Fibroblast of lung (primary cell): ENCODE measurements at places on chromosomes 16 and 17. TPM values are rescaled to one million over a fixed set of nuclear protein-coding genes. Genes with fewer than 3 reads are reported as not detected.

EVPL gene
- not detected in 2 replicates for total RNA-seq

TBX4 gene
- 35.2 and 44.1 TPM in 2 replicates for total RNA-seq

SCRN2 gene
- total RNA-seq: 22.3 and 40.8 TPM in 2 replicates

SENP3 gene
- 65.5 and 66.2 TPM in 2 replicates for total RNA-seq

ZFHX3 gene
- total RNA-seq: 5.4 and 7.3 TPM in 2 replicates

DNA sequence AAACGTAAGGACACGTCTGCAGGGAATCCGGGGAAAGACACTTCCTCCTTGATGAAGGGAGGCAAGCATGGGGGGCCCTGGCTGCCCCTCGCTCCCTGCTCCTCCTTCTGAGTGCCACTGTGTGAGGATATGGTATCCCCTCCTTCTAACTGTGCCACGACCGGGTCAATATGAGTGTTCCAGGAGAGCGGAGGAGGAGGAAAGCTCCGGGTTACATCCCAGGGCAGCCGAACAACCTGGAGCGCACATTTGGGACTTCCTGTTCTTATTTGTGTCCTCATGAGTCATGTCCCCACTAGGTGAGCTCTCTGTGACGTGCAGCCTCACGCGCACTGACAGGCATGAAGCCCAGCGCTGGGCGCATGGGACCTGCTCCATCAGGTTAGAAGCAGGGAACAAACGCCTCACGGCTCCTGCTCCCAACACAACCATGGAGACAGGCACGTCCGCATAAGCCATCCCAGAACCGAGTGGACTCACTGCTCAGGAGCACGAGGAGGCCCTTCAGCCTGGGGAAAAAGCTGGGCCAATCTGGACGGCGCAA lies 92.9 kb upstream of the DNAH17 start:
- H3K4me1 ChIP-seq: no peaks in the 10 kb centered on the region
- no peak for DNase-seq
- H3K36me3 ChIP-seq: no peaks in the 10 kb centered on the region
- H3K4me3 ChIP-seq: no peak overlapping the region
- H3K27me3 ChIP-seq: no peaks in the 10 kb centered on the region

- no peaks in the 10 kb centered on the region for H3K36me3 ChIP-seq
- peak; percentile 85 for DNase-seq
- H3K4me3 ChIP-seq: peak overlapping the region; percentile 34
These were observed 135.4 kb downstream of the KCNJ12 start for GRCh38 chr17:21511363-21512195.

DNA sequence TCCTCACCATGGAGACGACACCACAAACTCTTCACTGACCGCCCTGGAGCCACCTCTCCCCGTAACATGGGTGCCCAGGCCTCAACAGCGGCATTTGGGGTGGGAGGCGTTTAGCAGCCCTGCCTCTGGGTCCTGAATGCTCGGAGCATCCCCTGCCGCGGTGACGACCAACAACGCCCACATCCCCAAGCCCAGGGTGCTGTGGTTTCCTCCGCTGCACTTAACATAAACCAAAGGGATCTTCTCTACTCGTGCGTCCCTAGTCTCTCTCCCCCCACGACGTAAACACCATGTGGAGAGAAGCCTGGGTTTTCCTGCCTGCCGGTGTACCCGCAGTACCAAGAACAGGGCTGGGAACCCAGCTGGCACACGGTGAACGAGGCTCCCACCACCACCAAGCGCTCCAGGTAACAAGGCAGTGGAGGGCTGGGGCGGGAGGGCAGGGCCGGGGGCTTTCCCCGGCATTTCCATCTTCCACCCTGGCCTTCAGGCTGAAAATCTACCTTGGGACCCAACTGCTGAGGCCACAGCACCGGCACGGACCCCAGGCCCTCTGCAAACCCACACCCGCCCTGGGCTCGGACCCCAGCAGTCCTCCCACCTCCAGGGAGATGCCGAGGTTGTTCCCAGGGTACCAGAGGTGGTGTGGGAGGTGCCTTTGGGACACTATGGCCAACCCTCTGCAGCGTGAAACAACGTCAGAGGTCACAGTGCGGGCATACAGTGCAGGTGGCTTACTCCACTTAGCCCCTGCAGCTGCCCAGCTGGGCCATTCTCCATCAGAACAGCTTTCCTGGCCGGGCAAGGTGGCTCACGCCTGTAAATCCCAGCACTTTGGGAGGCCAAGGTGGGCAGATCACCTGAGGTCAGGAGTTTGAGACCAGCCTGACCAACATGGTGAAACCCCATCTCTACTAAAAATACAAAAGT lies 54.3 kb downstream of the TIMM22 start:
- peaks cover 8% of the 10 kb centered on the region for H3K36me3 ChIP-seq
- H3K4me1 ChIP-seq: peaks cover 9% of the 10 kb centered on the region
- H3K27me3 ChIP-seq: no peaks in the 10 kb centered on the region
- H3K4me3 ChIP-seq: no peak overlapping the region

GRCh38 chr17:33233811-33234177 lies 59.3 kb downstream of the ASIC2 start:
- H3K36me3 ChIP-seq: no peaks in the 10 kb centered on the region
- peaks cover 5% of the 10 kb centered on the region for H3K4me1 ChIP-seq
- no peaks in the 10 kb centered on the region for H3K27me3 ChIP-seq
- no peak overlapping the region for H3K4me3 ChIP-seq

- H3K4me3 ChIP-seq: no peak overlapping the region
- no peak overlapping the region for H3K27ac ChIP-seq
- H3K36me3 ChIP-seq: peaks cover 1% of the 10 kb centered on the region
- H3K4me1 ChIP-seq: no peaks in the 10 kb centered on the region
- no peak for DNase-seq
- H3K27me3 ChIP-seq: no peaks in the 10 kb centered on the region
These were observed 84.1 kb downstream of the TAOK1 start for GRCh38 chr17:29474297-29474696.

GRCh38 chr17:58398574-58399266 lies 18.6 kb downstream of the RNF43 start:
- no peaks in the 10 kb centered on the region for H3K27me3 ChIP-seq
- H3K27ac ChIP-seq: no peak overlapping the region
- no peak overlapping the region for H3K4me3 ChIP-seq
- DNase-seq: no peak
- H3K36me3 ChIP-seq: no peaks in the 10 kb centered on the region

GRCh38 chr16:54268340-54268739 lies 18.2 kb downstream of the IRX3 start:
- no peak overlapping the region for H3K27ac ChIP-seq
- H3K4me1 ChIP-seq: no peaks in the 10 kb centered on the region

DNA sequence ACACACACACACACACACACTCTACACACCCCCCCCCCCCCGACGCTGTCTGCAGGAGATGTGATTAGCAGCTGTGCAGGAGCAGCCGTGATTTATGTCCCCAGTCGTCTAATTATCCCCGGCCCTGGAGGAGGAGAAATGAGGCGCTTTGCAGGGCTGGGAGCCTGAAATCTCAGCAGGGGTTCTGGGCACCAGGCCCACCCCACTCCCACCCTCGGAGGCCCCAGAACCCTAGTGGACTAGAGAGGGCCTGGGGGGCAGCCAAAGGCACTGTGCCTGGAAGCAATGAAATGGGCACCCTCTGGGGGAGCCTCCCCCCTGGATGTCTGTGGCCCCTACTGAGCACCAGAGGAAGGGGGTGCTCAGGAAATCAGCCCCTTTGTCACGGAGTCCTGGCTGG lies 134.2 kb upstream of the CIBAR2 start:
- DNase-seq: no peak
- no peaks in the 10 kb centered on the region for H3K36me3 ChIP-seq
- H3K4me3 ChIP-seq: no peak overlapping the region
- peaks cover 2% of the 10 kb centered on the region for H3K4me1 ChIP-seq
- no peaks in the 10 kb centered on the region for H3K27me3 ChIP-seq

GRCh38 chr17:10013365-10014112 lies 108.5 kb upstream of the RCVRN start:
- no peak overlapping the region for H3K4me3 ChIP-seq
- DNase-seq: no peak
- no peaks in the 10 kb centered on the region for H3K36me3 ChIP-seq
